ENCODE measurements at places on chromosomes 16 and 17. TPM values are rescaled to one million over a fixed set of nuclear protein-coding genes. Genes with fewer than 3 reads are reported as not detected.

DNA sequence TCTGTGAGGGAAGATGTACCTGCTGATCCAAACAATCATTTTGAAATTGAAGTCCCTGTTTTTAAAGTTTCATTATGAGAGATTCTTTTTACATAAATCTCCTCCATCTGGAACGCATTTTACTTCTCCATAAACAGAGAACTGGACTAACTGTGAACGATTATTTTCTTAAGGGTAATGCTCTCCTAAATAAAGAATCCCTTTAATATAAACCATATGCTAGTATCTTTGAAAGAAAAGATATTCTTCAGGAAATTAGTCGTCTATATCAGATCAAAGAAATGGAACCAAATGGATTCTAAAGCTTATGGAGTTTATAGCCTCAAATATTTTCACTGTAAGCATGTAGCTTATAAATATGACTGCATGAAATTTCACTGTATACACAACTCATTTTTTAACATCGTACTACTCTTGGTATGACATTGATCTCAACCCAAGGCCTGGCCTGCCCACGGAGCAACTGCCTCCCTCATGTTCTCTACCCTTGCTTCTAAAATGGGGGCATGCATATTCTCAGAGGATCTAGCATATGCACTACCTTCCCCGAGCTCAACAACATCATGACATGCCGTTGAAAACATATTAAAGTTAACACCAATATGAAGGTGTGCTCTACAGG is 66.4 kb downstream of the MYH10 start:
- no peaks in the 10 kb centered on the region for H3K4me1 ChIP-seq

Gene ACSM3
- 13.4 TPM for total RNA-seq

DNA sequence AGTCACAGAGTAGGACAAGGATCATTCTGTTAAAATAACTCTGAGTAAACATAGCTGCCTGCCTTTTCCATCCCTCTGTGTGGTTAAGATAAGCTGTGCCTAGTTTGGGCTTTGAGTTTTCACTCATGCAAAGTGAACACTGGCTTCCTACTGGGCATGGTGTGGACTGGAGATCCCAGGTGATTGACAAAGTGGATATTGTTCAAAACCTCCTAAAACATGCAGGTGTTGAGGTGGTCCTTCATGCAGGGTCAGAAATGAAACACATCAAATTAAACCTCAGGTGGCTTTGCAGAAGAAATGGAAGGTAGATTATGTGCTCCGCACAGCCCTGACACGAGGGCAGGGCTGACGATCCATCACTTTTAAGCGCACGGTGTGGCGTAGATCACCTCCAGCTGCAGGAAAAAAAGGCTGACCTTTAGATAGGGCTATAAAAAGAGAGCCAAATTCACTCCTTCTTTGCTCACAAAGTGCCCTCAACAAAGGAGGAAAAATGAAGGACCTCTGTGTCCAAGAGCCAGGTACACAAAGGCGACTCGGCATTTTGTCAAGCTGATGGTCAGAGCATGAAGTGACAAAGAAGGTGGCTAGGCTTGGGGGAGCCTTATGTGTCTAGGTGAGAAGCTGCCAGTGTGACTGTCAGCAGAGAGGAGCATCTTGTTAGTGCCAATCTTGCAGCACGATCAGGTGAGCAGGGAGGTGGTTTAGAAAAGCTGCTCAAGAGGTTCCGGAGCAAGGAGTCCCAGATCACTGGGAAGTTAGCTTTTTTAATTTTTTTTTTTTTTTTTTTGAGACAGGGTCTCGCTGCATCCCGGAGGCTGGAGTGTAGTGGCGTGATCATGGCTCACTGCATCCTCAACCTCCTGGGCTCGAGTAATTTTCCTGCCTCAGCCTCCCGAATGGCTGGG is 19.9 kb upstream of the ITPRIPL2 start:
- no peaks in the 10 kb centered on the region for H3K27me3 ChIP-seq
- H3K36me3 ChIP-seq, result no peaks in the 10 kb centered on the region
- no peak for DNase-seq

GRCh38 chr17:4598776-4599504 is 14.6 kb downstream of the SMTNL2 start:
- DNase-seq, result no peak
- H3K4me3 ChIP-seq, result peak overlapping the region; percentile 45
- H3K27me3 ChIP-seq, result no peaks in the 10 kb centered on the region
- peaks cover 28% of the 10 kb centered on the region for H3K4me1 ChIP-seq

DNA sequence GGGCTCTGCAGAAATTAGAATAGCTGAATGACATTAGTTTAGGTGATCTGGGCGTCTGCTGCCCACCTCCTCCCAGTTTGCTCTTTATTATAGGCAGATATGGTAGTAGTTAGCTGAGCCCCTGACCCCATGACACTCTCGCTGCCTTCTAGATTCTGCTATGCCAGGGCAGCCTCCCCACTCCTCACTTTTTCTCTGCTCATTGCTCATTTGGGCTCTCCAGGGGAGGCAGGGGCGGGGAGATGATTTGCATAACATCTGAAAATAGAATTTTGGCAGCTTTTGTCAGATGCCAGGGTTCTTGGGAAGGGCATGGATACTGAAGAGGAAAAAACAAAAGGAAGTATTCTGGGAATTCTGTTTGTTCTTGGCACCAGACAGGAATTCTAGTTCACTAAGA is 78.0 kb upstream of the GAS7 start:
- DNase-seq, result peak; percentile 44
- H3K36me3 ChIP-seq, result no peaks in the 10 kb centered on the region
- peaks cover 5% of the 10 kb centered on the region for H3K4me1 ChIP-seq
- no peak overlapping the region for H3K4me3 ChIP-seq
- no peak overlapping the region for H3K27ac ChIP-seq

DNA sequence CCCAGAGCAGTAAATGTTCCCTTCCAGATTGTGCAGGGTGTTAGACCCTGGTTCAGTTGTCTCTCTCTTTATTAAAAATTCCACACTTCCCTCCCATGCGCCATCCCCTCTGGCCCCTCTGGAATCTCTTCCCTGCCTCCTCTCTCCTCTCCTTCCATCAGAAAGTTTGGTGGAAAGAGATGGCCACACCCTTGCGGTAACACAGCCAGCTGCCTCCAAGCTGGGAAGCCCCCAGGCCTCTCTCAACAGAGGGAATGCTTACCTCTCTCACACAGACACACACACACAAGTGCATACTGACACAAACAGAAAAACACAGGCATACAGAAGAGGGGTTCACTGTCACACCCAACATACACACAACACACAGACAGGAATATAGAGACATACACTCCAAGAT is 220.5 kb downstream of the C16orf78 start:
- H3K36me3 ChIP-seq, result no peaks in the 10 kb centered on the region
- DNase-seq, result no peak
- H3K27me3 ChIP-seq, result no peaks in the 10 kb centered on the region
- no peak overlapping the region for H3K4me3 ChIP-seq
- H3K27ac ChIP-seq, result no peak overlapping the region

DNA sequence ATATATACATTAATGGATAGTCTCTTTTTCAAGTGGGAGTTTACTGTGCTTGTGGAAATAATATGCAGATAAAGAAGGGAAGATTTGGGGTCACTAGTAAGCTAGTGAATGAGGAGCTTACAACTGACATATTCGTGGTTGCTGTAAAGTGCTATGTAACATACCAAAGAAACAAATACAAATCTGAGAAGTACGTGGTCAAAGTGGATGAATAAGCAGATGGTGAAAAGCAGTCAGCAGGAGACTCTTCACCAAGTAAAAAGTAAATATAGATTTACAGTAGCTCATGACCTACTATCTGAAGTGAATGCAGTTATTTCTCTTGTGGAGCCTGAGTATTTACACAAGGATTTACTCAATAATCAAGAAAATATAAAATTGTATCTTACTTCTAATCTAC is 136.6 kb upstream of the ELAC2 start:
- DNase-seq, result no peak
- H3K27me3 ChIP-seq, result no peaks in the 10 kb centered on the region
- H3K36me3 ChIP-seq, result no peaks in the 10 kb centered on the region
- no peak overlapping the region for H3K27ac ChIP-seq

GRCh38 chr16:49697631-49698452 is 158.1 kb downstream of the ZNF423 start:
- no peak for DNase-seq
- peaks cover 83% of the 10 kb centered on the region for H3K4me1 ChIP-seq
- H3K27me3 ChIP-seq, result no peaks in the 10 kb centered on the region
- peak overlapping the region; percentile 96 for H3K27ac ChIP-seq
- H3K36me3 ChIP-seq, result no peaks in the 10 kb centered on the region
- H3K4me3 ChIP-seq, result peak overlapping the region; percentile 24

Gene SEPTIN1
- total RNA-seq, result 0.35 TPM

Gene AATF
- total RNA-seq, result 40.2 TPM

- no peak for DNase-seq
- no peaks in the 10 kb centered on the region for H3K4me1 ChIP-seq
- no peak overlapping the region for H3K4me3 ChIP-seq
- no peak overlapping the region for H3K27ac ChIP-seq
- H3K27me3 ChIP-seq, result no peaks in the 10 kb centered on the region
Observed at GRCh38 chr17:66025551-66025950, 166.4 kb downstream of the CEP112 start.

DNA sequence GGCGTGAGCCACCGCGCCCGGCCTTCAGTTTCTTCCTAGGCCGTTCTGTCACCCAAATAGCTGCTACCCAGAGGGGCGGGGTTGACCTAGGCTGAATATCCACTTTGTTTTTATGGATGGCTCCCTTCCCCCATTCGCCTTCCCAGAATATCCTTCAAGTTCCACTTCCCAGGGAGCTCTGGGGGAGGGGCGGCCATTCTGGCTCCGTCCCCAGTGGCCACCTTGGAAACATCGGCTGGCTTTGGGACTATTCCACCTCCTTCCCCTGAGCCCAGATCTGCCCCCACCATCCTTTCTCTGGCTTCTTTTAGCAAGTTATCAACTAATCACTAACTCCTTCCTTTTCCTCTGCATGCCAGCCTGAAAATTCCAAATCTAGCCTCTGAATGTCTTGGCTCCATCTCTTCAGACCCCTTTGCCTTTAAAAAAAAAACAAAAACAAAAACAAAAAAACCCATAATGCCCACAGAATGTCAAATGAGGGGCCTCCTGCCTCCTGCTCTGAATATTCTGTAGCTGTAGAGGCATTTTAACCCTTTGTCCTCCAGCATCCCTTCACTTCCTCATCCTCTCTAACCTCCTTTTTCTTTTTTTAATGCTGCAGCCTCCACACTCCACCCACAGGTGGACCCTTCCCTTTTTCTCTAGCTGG is 6.4 kb downstream of the ATP1B2 start:
- H3K27me3 ChIP-seq, result peaks cover 8% of the 10 kb centered on the region
- H3K27ac ChIP-seq, result peak overlapping the region; percentile 97

Gene SRL
- total RNA-seq, result not detected

DNA sequence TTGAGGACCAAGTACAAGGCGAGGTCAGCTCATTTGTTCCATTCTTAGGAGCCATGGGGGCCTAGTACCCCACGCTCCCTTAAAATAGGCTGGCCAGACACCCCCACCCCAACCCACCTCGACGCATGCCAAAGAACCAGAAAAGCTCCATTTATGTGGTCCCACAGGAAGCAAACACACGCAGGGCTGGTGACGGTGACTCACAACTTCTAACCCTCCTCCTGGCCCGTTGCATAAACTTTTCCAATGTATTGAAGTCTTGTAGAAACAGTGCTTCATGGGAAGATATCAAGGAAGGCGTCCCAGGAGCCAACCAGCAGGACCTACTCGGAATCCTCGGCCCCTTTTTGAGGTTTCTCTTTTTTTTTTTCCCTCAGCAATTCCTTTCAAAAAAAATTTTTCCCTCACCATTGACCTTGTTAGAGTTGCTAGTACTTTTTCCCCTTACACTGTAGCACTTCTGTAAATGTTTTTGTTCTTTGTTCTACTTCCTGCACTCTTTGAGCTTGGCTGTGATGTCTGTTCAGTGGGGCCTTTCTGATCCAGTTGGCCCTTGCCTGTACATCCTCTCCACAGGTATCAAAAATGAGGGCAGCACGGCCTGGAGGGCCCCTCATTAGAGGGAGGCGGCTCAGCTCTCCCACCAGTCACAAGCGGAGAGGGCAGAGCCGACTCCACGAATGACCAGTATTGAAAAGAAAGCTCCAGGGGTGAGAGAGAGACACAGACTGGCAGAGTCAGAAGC is 208.3 kb downstream of the RGS9 start:
- no peak overlapping the region for H3K4me3 ChIP-seq
- H3K36me3 ChIP-seq, result peaks cover 2% of the 10 kb centered on the region
- no peaks in the 10 kb centered on the region for H3K27me3 ChIP-seq
- H3K4me1 ChIP-seq, result no peaks in the 10 kb centered on the region
- no peak for DNase-seq
- no peak overlapping the region for H3K27ac ChIP-seq

DNA sequence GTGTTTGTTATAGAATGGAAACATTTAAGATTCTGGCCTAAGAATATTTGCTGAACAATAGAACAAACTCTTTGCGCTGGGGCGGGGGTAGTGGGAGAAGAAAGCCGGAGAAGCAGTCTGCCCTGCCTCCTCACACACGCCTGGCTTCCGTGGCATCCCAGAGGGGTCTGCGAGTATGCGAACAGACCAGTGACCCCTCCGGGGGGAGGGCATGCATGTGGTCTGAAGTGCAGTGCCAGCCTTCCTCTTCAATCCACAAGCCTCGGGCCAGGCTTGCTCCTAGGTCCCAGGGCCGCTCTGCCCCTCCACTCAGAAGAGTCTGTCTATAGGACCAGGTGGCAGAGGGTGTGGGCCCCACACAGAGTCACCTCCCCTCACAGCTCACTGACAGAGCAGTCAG is 14.1 kb upstream of the IGFALS start:
- no peak overlapping the region for H3K4me3 ChIP-seq
- H3K27me3 ChIP-seq, result no peaks in the 10 kb centered on the region
- H3K4me1 ChIP-seq, result no peaks in the 10 kb centered on the region

GRCh38 chr16:3754081-3754703 is 36.9 kb upstream of the TRAP1 start:
- no peak overlapping the region for H3K4me3 ChIP-seq
- no peaks in the 10 kb centered on the region for H3K27me3 ChIP-seq
- H3K4me1 ChIP-seq, result no peaks in the 10 kb centered on the region

DNA sequence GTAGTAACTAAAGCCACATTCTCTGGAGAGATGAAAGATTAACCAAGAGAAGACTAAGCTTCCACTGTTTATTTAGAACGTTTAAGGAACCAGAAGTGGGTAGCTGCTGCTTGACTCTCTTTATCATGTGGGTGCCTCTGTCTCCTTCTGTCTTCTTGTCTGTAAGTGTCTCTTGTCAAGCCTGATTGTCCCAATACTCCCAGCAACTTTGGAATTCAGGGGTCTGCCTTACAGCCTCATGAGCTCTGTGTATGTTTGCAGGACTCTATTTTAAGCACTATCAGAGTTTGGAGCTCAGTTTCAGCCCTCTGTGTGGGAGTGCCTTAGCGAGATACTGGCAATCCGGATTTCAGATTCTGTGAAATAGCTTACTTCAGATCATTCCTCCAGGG is 29.3 kb upstream of the SPACA3 start:
- H3K4me3 ChIP-seq, result no peak overlapping the region
- no peak for DNase-seq
- no peaks in the 10 kb centered on the region for H3K27me3 ChIP-seq
- H3K36me3 ChIP-seq, result no peaks in the 10 kb centered on the region
- no peaks in the 10 kb centered on the region for H3K4me1 ChIP-seq

Measured in GM23338 (cell line).